ENCODE measurements at places on chromosomes 4 and X. TPM values are rescaled to one million over a fixed set of nuclear protein-coding genes. Genes with fewer than 3 reads are reported as not detected.

- DNase-seq = peak; percentile 96
Measured at GRCh38 chrX:45824471-45824870, 623.8 kb upstream of the DIPK2B start.

DNA sequence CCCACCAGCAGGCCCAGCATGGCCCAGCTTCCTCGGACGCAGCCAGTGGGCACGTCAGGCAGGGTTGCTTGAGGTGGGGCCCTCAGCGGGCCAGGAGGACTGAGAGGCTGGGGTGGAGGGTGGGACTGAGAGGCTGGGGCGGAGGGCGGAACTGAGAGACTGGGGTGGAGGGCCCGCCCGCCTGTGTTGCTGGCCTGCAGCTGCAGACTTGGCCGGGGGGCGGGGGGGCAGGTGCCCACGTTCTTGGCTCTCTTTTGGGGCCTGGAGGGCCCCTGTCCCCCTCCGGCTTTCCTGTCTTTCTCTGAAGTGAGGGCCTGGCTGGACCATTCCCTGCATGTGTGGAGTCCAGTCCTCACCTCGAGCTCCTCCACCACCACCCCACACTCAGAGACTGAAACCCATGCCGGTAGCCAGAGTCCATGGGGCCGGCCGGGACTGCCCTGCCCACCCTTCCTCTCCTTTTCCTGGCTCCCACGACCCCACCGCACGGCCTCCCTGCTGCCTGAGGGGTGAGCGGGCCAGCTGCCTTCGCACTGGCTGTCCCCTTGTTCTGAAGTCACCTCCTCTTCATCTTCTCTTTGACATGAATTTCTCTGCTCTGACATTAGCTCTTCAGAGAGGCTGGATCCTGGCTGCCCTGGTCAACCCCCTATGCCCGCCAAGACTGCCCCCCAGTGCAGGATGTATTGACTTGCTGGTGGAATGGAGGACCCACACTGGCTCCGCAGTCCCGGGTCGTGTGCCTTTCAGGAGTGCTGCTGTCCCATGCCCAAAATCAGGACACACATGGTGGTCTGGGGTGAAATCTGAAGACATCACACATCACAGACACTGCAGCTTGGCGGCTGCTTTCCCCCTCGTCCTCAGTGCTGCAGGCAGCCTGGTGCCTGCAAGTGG lies 10.1 kb upstream of the NKX1-1 start:
- no peak for DNase-seq

GRCh38 chr4:189613207-189613606 lies 327.5 kb upstream of the FRG1 start:
- DNase-seq = no peak

DNA sequence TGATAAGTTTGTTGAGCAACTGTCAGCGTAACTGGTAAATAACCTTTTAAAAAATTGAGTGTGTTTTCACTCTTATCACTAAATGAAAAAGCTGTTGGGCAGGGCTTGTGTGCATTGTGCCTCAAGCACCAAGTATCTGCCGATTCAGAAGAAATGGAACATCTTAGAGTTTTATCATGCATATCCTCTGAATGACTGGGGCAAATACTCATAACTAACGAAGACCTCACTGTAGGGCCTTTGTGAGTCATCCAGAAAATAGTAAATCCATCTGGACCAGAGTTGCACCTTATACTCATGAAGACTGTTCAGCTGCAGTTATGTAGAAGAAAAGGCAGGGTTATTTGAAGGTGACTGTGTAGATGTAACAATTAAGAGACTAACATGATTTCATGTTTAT lies 222.1 kb downstream of the CAMK2D start:
- no peak for DNase-seq

GRCh38 chr4:153418558-153418957 lies 47.6 kb upstream of the TMEM131L start:
- DNase-seq = peak; percentile 27

The IL2 gene
- total RNA-seq = not detected

GRCh38 chrX:122878269-122878668 lies 305.8 kb upstream of the GRIA3 start:
- no peak for DNase-seq

GRCh38 chrX:149652232-149652981 lies 20.8 kb upstream of the TMEM185A start:
- no peak for DNase-seq

The GEMIN8 gene
- 12.2 TPM for total RNA-seq

- DNase-seq = no peak
Measured at GRCh38 chr4:117370944-117371668, 285.7 kb upstream of the TRAM1L1 start.

DNA sequence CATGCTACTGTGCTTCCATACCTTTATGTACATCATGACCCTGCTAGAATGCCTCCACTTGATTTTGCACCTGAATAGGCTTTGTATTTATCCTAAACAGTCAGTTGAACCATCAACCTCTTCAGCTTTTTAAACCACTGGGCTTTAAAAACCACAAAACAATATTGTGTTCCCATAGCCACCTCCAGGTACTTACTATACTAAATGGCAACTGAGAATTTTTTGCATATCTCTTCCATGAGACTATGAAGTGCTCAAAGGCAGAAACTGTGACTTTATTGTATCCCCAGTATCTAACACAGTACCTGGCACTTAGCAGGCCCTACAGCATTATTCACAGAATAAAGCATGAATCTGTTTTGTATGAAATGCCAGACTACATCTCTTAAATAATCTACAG lies 39.7 kb downstream of the ANAPC10 start:
- no peak for DNase-seq

The UGT2B11 gene
- not detected for total RNA-seq

The RADX gene
- total RNA-seq = under 0.01 TPM

DNA sequence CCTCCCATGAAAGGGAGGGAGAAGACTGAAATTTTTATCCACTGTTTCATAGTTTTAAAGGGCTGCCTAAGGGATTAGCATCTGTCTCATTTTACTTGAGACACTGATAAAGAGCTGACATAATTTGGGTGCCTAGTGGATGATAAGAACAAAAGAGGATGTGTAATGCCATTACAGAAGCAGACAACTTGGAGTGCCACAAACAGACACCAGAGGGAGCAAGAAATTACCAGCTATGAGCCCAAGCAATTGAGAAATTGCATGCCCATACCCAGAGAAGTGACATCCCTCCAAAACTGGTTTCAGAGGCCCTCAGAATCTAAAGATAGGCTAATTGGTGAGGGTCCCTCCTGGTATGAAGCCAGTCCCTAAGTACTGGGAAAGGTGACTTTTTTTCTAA lies 38.5 kb upstream of the POU3F4 start:
- DNase-seq = peak; percentile 1

GRCh38 chr4:108118505-108118904 lies 50.2 kb downstream of the LEF1 start:
- no peak for DNase-seq

DNA sequence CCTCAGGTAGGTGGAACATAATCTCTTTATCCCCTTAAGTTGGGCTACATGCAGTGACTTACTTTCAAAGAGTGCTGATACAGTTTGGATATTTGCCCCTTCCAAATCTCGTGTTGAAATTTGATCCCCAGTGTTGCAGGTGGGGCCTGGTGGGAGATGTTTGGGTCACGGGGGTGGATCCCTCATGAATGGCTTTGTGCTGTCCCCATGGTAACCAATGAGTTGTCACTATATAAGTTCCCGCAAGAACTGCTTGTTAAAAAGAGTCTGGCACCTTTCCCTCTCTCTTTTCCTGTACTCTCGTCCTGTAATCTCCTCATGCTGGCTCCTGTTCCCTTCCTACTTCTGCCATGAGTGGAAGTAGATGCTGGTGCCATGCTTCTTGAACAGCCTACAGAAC lies 71.3 kb downstream of the GLRA3 start:
- DNase-seq = no peak

- no peak for DNase-seq
Measured at GRCh38 chr4:106339431-106339830, 23.1 kb downstream of the AIMP1 start.

DNA sequence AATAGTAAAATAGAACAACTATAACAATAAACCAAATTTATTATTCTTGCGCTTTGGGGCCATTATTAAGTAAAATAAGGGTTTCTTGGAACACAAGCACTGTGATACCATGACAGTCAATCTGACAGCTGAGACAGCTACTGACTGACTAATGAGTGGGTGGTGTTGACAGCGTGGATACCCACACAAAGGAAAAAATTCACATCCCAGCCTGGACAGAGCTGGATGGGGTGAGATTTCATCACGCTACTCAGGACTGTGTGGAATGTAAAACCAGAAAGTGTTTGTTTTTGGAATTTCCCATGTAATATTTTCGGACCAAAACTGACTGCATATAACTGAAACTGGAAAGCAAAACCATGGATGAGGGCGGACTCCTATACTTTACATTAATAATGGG lies 48.8 kb downstream of the IGFBP7 start:
- peak; percentile 61 for DNase-seq

DNA sequence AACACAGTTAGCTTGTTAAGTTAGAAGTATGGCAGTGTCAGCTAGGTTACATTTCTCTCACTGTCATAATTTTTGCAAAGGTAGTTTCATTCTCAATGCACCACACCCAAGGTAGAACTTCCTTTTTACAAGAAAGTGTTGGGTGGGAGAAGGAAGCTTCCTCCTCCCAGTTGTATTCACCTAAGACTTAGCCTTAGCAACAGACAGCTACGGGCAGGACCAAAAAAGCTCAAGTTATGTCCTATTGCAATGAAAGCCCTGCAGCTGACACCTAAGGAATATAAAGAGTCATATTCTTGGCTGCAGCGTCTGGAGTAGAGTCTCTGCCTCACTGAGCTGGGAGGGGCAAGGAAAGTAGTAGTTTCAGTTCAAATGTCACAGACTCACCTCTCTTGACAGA lies 25.1 kb upstream of the PRDM8 start:
- no peak for DNase-seq

DNA sequence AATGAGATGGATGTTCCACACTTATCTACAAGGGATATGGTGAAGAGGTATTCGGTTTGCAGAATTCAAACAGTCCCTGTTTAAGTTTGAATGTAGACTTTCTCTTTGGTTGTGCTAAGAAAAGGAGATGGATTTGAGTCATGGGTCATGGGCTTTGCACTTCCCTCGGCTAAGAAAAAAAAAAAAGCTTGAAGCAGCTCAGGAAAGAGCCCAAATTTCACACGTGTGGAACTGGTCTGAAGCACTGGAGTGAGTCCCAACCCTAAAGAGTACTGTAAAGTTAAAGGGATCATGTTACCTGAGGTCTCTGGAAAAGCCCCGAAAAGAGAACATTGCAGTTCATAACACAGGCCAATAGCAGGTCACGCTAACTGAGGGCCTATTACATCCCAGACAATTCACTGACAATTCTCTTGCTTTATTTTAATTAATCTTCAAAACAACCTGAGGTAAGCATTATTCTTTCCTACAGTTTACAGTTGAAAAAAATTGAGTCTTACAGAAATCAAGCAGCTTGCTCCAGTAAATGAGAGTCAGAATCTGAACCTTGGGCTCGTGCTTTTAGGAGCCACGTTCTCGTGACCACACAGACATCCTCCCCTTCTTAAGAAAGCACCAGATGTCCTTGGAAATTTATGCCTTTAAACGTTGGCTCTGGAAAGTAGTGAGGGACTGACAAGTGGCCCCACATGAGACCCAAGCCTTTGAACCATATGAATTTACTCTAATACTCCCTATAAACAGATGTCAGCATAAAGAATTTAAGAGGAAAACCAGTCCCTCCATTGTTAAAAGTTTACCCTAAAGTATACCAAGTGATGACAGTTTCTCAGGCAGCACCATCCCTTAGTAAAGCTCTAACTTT lies 89.3 kb downstream of the MAD2L1 start:
- no peak for DNase-seq

The GAGE1 gene
- not detected for total RNA-seq

The PCDH19 gene
- total RNA-seq = under 0.01 TPM

The FGF13 gene
- 46.0 TPM for total RNA-seq

DNA sequence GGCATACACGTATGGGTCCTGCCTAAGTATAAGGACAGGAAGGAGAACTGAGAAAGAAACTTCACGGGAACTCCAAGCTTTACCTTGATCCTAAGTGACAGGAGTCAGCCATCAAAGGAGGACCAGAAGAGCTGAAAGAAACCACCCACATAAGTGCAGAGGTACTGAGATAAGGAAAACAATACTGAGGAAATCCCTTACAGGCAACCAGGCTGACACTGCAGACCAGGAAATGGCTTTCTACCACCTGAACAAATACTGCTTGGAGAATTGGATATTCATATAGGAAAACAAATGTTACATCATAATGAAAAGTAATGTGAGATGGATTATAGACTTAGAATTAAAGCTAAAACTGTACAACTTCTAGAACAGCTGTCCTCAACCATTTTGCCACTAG lies 127.0 kb downstream of the IL15 start:
- peak; percentile 74 for DNase-seq

The MND1 gene
- total RNA-seq = 2.8 TPM

The SLC2A9 gene
- total RNA-seq = 0.65 TPM

DNA sequence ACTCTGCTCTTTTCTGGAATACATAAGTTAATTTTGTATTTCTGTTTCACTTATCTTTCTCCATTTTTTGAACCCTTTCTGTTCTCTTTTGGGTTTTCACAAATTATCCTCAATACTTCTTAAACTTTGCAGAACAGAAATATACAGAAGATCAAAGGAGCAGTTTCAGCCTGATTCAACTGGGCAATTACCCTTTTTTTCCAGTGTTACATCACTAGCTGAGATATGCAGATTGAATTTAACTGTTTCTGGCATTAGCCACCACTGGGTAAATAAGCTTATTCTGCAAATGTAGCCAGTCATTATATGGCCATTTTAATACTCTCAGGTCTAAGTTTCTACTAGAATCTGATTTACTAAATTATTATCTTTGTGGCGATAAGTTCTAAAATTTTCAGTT lies 66.9 kb upstream of the GRID2 start:
- DNase-seq = no peak

DNA sequence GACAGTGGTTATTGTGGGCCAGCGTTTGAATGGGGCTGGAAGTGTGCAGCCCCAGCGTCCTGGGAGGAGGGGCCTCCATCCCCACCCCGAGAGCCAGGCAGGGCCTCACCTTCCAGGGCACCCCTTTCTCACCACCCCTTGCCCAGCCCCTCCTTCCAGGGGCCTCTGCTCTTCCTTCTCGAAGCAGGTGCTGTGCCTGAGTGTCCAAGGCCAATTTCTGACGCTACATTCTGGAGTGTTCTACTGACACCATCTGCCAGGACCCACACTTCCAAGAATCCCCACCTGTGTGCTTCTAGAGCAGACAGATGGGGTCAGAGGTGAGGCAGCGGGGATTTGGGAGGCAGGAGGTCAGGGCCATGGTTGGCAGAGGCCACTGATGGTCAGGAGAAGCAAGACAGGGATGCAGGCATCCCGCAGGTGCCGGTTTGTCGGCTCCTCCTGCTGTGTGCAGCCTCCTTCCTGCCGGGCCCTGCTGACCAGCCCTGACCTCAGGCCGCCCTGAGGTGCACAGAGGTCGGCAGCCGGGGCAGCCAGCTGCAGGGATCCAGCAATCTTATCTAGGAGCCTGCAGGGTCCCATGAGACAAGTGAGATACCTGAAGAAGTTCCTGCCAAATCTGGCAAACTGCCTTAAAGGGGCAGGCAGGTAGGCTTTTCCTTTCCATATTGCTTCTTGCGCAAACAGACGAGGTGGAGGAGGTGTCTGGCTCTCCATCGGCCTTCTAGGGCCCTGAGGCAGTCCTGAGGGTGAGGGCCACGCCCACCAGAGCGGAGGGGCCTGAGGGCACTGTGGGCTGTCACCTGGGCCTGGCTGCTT lies 18.8 kb downstream of the MSANTD1 start:
- no peak for DNase-seq

GRCh38 chrX:10944136-10944885 lies 166.8 kb upstream of the HCCS start:
- DNase-seq = no peak
